ENCODE measurements at places on chromosomes 3 and 15.
A peak's percentile ranks its signal among the peaks of the same experiment; 100 is the strongest.

DNA sequence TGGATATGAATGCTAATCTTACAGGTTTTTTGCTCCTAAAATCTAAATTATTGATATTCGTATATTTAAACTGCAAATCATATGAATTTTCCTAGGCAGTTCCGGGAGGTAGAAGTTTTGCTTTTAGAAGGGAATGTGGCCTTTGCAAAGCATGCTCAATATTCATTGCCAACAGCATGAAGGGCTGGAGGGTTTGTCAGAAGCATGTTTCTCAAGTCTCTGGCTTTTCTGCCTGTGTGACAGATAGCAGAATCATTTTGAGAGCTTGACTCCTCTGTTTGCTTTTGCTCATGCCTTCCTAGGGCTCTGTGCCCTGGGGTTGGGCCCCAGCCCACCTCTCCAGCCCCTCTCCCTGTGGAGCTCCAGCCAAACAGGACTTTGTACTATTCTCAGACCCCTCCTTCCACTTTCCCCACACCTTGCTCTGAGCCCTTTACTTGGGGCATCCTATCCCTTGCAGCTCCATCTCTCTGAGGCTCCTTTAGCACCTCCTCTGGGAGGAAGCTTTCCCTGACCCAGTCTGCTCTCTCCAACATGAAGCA is 91.3 kb downstream of the ARNT2 start:
- DNase-seq = no peak
- no peaks in the 10 kb centered on the region for H3K27me3 ChIP-seq
- H3K4me3 ChIP-seq = no peak overlapping the region
- H3K36me3 ChIP-seq = no peaks in the 10 kb centered on the region
- H3K4me1 ChIP-seq = peaks cover 13% of the 10 kb centered on the region

DNA sequence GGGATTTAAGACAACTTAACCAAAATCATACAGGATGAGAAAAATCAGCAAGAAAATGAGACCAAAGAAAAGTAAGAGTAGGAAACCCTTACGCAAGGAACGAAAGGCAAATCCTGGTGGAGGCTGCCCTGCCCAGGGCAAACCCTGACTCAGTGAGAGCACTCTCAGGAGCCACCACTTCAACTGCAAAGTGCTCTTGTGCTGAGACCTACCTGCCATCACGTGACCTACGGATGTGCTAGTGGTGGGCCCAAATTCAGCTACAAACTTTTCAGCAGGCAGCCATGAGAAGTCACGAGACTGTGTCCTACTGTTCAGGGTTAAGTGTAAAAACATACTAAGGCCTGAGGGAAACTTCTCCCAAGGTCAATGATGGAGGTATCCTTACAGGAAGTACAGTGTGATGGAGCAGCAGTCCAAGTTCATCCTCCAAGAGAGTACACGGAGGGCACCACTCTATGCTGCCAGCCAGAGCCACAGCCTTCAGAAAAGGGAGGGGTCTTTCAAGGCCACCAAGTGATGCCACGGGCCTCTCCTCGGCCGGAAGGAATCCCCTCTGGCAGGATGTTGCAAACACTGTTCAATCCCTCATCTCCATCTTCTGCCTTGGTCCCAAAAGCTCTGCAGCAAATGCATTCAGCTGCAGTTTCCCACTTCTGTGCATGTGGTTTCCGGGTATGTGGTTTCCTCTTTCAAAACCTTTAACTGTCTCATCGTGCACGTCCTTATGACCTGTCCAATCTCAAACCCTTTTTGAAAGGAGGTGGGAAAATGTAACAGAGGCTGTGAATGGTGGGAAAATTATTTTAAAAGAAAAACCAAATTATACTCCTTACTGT is 9.5 kb downstream of the CHSY1 start:
- H3K27ac ChIP-seq = peak overlapping the region; percentile 50
- DNase-seq = no peak
- H3K27me3 ChIP-seq = no peaks in the 10 kb centered on the region
- peaks cover 73% of the 10 kb centered on the region for H3K4me1 ChIP-seq

DNA sequence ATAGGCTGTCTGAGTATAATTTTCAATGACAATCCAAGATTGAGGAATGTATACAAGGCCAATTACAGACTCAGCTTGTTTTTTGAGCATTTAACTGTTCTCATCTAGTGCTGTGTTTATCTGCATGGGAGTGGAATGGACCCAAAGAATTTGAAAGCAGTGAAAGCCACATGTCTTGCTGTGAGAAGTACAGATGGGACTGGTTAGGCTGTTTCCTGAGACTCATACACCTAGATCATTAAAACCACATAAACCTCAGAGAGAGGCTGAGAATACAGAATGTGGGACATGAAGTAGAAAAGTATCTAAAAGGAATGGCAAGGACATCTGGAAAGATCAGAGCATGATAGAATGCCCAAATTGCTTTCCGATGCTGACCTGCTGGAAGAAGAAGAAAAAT is 224.6 kb downstream of the NLGN1 start:
- H3K4me3 ChIP-seq = no peak overlapping the region
- no peaks in the 10 kb centered on the region for H3K36me3 ChIP-seq
- no peak overlapping the region for H3K27ac ChIP-seq
- no peaks in the 10 kb centered on the region for H3K4me1 ChIP-seq
- no peak for DNase-seq

DNA sequence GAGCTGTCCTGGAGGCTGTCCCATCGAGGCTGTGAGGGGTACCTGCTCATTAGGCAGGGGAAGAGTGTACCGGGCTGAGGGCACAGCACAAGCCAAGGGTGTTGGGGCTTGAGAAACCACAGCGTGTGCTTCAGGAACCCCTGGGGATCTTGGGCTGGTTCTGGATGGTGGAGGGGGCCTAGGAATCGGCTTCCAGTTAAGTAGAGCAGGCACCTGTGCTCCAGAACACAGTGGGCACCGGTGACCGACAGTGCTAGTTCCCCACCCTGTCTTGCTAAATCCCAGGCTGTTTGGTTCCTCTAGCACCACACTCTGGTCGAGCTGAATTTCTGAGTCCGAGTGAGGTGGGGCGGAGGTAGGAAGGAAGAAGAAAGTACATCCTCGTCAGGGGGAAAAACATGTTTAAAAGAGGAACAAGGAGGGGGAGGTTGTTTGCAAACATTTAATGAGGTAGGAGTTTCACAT is 29.1 kb downstream of the SLC6A6 start:
- peak overlapping the region; percentile 81 for H3K27ac ChIP-seq
- H3K4me1 ChIP-seq = peaks cover 100% of the 10 kb centered on the region
- H3K4me3 ChIP-seq = no peak overlapping the region
- no peak for DNase-seq

DNA sequence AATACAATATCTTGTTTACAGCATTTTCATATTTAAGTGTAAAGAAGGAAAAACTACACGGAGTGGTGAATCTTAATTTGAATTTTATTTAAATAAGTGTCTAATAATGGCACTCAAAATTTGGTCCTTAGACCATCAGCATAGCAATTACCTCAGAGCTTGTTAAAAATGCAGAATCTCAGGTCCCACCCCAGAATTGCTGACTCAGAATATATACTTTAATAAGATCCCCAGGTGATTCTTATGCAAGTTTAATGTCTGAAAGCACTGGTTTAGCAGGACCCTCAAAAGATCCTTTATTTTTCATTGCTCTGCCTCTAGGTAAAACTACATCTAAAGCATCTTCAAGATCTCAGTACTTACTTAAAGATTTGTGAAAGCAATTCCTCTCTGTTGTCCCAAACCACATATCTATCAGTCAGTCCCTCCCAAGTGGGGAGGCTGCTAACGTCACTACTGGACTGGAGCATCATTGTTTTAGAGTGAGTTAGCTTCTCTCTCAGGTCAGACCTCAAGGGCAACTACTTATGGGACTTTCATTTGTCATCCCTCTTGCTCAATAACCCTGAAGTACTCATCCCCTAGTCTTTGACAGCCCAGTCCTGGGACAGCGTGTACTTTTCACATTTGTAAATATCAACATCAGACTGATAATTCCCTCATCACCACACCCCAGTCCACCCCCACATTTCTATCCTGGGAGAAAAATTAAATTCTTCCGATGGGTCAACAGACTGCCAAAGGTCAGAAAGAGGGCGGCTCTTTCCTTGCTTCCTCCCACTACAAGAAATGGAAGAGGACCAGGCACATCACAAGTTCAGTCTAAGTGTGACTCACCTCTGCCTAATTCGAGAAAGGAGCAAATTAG is 76.7 kb downstream of the CBLB start:
- peak; percentile 32 for DNase-seq
- H3K27ac ChIP-seq = no peak overlapping the region
- no peaks in the 10 kb centered on the region for H3K36me3 ChIP-seq

DNA sequence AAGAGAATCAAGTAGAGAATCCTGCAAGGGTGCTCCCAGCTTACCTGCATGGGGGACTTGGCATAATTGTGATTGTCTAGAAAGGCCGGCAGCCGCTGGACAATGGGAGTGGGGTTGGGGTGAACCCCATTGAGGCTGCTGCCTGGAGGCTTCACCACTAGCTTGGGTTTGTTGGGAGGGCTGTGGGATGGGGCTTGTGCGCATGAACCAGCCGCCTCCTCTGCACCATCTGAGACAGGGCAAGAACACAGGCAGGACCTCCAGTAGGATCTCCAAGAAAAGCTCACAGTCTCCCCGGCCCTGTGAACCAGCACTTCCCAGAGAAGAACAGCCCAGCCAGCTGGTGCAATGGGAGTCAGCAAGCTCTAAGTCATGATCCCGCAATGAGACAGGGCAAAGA is 39.8 kb downstream of the SEMA3G start:
- peaks cover 85% of the 10 kb centered on the region for H3K36me3 ChIP-seq
- H3K27ac ChIP-seq = no peak overlapping the region
- H3K27me3 ChIP-seq = no peaks in the 10 kb centered on the region
- no peak for DNase-seq
- peaks cover 18% of the 10 kb centered on the region for H3K4me1 ChIP-seq
- no peak overlapping the region for H3K4me3 ChIP-seq

GRCh38 chr3:15601046-15601398 is 347 bp downstream of the HACL1 start:
- no peaks in the 10 kb centered on the region for H3K27me3 ChIP-seq
- peaks cover 21% of the 10 kb centered on the region for H3K4me1 ChIP-seq
- H3K4me3 ChIP-seq = peak overlapping the region; percentile 92
- H3K36me3 ChIP-seq = peaks cover 33% of the 10 kb centered on the region
- peak overlapping the region; percentile 73 for H3K27ac ChIP-seq

- no peaks in the 10 kb centered on the region for H3K4me1 ChIP-seq
- H3K27me3 ChIP-seq = no peaks in the 10 kb centered on the region
- no peak overlapping the region for H3K27ac ChIP-seq
- H3K4me3 ChIP-seq = no peak overlapping the region
- no peak for DNase-seq
These were observed 214.9 kb upstream of the NR2F2 start for GRCh38 chr15:96115642-96116041.

DNA sequence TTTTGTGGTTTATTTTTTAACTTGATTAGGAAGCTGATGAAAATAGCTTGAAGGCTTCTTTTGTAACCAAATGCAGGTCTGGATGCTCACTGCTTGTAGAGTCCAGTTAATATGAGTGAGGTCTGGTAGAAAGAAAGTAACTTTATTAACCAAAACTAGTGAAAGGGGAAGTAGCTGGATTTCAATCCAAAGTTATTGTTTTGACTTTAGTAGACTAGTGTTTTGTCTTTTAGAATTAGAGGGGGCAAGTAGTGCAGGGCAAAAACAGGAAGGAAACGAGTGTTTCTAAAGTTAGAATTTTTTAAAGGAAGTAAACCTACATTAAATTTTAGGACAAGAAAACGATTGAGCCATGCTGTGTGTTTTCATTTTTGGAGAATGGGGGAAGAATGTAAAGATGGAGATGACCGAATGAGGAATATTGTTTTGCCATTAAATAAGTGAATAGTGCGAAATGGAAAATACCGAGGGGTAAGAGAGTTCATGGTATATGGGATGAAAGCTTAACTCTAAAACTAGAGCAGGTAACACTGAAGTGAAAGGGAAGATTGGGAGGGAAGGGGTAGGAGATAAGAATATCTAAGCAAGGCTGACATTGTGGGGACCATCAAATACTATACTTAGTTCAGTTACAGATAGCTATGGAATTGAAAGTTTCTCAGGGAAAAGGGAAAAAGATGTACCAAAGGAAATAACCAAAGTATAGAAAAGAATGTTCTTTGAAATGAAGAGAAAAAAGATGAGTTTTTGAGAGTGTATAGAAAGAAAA is 40.0 kb downstream of the USP3 start:
- DNase-seq = no peak
- H3K36me3 ChIP-seq = peaks cover 15% of the 10 kb centered on the region
- H3K27me3 ChIP-seq = no peaks in the 10 kb centered on the region
- peaks cover 21% of the 10 kb centered on the region for H3K4me1 ChIP-seq

DNA sequence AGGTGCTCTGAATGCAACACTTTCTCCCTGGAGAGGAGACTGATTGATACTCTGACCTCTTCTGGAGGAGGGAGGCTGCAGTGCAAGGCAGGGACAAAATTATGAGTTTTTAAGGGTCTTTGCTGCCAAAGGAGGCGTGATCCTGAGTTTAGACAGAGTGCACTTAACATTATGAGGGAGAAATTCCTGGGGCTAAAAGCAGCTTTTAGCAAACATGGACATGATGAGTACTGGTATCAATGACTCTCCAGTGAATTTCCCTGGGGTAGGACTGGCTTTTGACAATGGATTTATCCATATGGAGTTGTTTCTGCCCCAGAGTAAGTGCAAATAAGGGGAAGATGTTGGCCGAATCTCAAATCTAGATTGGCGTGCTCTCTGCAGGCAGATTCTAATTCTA is 133.1 kb downstream of the THSD4 start:
- H3K27me3 ChIP-seq = no peaks in the 10 kb centered on the region
- H3K4me3 ChIP-seq = no peak overlapping the region
- H3K4me1 ChIP-seq = no peaks in the 10 kb centered on the region

DNA sequence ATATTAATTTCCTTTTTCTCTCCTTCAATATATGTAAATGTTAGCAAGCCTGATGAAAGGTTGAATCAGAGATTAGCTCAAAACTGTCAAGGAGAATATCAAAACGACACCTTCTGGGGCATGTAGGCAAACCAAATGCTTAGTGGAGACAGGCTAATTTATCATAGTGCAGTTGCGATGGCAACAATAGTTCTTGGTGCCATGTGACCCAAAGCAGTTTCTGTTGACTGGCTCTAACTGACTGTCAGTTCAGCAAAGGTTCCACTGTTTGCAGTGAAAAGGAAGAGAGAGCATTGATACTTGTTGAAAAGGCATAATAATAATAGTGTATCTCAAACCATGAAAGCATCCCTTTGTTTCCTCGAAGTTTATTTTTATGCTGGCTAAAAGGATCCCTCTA is 513.9 kb downstream of the NLGN1 start:
- DNase-seq = no peak
- no peaks in the 10 kb centered on the region for H3K4me1 ChIP-seq
- H3K36me3 ChIP-seq = no peaks in the 10 kb centered on the region
- no peaks in the 10 kb centered on the region for H3K27me3 ChIP-seq
